Fibroblast of skin of back (primary cell): ENCODE measurements at places on chromosomes 16 and 17.

DNA sequence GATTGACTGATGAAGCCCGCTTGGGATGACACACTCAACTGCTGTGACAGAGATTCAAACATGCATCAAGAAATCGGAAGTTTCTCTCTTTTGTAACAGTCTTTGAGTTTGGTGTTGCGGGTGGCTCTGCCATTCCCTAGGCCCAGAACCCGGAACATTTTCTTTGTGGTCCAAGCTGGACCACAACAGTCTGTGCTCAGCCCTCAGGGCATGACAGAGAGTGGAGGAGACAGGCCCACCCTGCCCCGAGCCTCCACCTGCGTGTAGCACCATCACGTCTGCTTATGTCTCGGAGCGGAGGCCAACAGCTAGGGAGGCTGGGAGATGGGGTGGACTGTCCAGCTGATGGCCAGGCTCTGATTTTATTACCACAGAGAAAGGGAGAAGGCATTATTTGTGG, 64.5 kb downstream of the SHISA6 start:
- DNase-seq = no peak

DNA sequence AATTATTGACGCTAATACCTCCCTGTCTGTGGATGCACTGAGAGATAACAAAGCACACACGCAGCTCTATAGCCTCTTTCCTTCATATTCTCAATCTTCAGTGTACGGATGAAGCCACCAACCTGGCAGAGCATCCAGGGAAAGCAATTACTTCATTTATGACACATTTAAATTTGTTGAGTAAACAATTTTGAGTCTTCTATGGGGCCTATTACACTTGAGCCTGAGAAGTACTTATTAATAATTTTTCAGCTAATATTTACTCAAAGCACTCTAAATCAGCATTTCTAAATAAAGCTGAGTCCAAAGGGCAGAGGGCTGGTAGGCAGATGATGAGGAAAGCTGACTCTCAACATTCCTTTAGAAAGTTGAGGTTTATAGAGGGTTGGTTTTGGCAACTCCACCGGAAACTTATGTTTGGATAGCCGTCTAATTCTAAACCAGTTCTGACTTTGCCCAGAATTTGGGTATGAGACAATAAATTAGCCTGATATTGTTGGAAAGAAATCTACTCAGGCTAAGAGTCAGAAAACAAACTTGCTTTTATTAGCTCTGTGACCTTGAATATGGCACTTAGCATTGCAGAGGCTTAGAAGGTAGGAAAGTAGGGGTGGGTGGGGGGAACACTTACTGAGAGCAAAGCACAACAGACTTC, 643.5 kb downstream of the CDH11 start:
- DNase-seq = peak; percentile 93

DNA sequence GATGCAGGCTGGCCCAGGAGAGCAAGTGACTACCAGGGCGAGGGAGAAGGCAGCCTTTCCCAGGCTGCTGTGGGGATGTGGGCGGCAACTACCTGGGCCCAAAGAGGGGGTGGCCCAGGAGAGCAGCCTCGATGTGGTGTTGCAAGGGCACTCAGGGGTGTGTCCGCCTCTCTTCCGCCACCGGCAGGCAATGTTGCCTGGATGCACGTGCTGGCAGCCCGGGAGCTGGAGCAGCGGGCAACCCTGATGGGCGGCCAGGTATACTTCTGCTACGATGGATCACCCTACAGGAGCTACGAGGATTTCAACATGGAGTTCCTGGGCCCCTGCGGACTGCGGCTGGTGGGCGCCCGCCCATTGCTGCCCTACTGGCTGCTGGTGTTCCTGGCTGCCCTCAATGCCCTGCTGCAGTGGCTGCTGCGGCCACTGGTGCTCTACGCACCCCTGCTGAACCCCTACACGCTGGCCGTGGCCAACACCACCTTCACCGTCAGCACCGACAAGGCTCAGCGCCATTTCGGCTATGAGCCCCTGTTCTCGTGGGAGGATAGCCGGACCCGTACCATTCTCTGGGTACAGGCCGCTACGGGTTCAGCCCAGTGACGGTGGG, 2.7 kb downstream of the HSD3B7 start:
- no peak for DNase-seq

- no peak for DNase-seq
Measured at GRCh38 chr17:32440722-32441121, 3.6 kb upstream of the PSMD11 start.

GRCh38 chr16:46930861-46931260, 42.6 kb downstream of the DNAJA2 start:
- DNase-seq = no peak

DNA sequence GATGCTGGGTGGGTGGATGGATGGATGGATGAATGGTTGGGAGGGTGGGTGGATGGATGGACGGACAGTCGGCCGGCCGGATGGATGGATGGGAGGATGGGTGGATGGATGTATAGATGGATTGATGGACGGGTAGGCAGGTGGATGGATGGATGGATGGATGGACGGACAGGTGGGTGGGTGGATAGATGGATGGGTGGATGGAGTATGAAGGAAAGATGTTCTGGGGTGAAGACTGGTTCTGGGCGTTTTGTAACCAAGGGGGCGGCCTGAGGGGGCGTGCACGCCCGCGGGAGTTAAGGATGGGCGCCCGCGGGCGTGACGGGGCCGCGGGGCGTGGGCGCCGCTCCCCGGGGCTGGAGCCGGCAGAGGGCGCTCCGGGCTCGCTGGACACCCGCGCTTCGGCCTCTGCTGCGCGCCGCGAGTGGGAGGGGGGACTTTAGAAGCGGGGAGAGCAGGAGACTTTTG, at the start of gene NECAB2:
Gene NECAB2 (plus strand): TSS at position 407 of the 468 bp plus-strand sequence. CDS start 405 bp downstream, outside the sequence.
- DNase-seq = peak; percentile 8

- DNase-seq = peak; percentile 16
Measured at GRCh38 chr16:11824362-11824761, 27.0 kb downstream of the RSL1D1 start.

DNA sequence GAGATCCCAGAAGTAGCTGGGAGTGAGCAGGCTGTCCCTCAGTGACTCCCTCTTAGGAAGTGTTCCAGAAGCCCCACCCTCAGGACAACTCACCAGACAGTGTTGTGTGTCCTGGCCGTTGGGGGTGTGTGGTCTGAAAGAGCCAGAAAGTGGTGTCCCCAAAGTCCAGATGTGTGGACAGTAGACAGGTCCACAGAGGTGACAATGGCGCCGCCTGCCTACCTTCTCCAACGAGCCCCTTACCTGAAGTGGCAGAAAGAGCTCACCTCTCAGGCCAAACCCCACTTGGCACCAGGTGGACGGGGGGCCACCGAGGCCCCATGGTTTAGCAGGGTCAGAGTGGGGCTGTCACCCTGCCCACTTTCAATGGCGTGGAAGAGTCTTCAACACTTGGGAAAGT, 19.9 kb downstream of the C17orf100 start:
- DNase-seq = no peak

DNA sequence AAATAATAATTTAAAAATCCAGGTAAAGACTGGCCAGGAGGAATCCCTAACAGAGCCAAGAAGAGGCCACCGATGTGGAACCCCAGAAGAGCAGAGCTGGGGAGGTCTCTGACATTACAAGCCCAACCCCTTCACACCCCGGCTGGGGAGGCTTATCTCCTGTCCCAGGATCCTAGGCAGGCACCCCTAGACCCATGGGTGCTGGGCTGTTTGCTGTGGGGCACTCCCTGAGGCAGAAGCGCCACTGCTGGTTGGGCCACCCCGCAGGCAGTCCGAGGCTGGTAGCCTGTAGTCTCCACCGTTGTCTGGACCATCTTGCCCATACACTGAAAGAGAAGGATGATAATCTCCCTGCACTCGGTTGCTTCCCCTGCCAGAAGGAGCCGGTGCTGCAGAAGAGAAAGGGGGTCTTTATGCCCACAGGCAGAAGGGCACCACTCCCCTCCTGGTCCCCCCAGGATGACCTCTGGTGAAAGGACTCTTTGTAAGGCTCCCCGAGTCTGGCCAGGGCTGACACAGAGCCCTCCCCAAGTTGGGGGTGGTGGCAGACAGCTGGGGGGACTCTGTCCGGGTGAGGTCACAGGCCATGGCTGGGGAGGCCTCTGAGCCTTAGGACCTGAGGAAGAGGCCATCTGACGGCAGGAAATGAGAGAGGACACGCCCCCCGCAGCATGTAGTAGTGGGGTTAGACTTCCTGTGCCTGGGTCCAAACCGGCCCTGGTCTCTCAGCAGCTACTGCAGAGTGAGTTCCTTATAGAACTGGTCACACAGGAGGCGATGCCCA, 34.2 kb downstream of the CFAP20 start:
- DNase-seq = no peak

DNA sequence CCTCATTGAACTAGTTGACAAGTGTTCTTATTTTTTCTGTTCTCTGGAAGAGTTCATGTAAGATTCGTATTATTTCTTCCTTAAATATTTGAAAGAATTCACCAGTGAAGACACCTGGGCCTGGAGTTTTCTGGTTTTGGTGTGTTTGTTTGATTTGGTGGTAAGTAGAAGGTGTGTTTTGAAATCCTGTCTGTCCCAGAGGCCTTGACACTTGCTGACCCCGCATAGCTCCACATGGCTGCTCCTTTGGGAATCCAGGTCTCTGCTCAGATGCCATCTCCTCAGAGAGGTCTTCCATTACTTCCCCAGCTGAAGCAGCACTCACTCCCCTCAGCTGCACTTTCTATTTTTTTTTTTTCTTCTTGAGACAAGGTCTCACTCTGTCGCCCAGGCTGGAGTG, 5.7 kb upstream of the NUP93 start:
- DNase-seq = no peak

- DNase-seq = no peak
Measured at GRCh38 chr17:3665834-3666233, 2.5 kb downstream of the TAX1BP3 start.

DNA sequence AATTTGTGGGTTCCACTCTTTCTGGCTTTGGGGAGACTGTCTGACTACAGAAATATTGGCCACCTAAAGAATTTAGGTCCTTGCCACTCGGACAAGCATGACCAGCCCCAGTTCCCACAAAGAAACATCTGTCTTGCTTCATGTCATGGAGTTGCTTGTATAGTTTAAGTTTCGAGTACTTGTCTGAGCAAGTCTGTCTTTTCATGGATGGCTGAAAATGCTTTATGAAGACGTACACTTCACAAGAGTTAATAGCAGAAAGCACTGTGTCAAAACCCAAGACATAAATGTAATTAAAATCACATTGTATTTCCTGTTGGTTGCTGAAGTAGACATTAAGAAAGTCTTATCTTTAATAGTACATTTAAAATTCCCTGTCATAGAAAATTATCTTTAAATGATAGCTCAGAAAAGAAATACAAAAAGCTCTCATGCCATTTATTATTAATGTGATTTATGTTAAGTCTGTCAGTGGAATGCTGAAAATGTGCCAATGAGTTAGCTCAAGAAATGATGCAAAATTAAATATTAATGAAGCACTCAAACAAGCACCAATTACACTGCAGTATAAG, 29.8 kb upstream of the XYLT2 start:
- no peak for DNase-seq

GRCh38 chr16:11957591-11958395, 7.2 kb upstream of the TNFRSF17 start:
- no peak for DNase-seq

- DNase-seq = no peak
Measured at GRCh38 chr17:73365301-73365874, 53.6 kb upstream of the CDC42EP4 start.

GRCh38 chr17:80992948-80993624, 1.4 kb downstream of the CHMP6 start:
- DNase-seq = no peak

DNA sequence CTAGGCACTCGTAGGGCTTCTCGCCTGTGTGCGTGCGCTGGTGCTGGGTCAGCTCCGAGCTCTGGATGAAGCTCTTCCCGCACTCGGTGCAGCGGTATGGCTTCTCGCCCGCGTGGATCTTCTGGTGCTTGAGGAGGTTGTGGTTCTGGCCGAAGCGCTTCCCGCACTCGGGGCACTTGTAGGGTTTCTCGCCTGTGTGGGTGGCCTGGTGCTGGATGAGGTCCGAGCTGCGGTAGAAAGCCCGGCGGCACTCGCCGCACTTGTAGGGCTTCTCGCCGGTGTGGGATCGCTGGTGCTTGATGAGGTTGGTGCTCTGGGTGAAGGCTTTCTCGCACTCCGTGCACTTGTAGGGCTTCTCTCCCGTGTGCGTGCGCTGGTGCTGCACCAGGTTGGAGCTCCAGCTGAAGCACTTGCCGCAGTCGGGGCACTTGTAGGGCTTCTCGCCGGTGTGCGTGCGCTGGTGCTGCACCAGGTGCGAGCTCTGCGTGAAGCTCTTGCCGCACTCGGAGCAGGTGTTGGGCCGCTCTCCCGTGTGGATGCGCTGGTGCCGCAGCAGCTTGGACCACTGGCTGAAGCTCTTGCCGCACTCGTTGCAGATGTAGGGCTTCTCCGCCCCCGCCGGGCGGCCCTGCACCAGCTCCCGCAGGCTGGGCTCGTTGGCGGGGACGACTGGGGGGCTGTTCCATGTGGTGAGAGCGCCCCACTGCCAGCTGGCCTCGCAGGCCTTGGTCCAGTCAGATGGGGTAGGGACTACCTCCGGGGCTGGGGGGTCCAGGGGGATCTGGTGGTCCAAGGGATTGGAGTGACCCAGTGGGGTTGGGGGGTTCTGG, 3.5 kb downstream of the ZNF629 start:
- no peak for DNase-seq

DNA sequence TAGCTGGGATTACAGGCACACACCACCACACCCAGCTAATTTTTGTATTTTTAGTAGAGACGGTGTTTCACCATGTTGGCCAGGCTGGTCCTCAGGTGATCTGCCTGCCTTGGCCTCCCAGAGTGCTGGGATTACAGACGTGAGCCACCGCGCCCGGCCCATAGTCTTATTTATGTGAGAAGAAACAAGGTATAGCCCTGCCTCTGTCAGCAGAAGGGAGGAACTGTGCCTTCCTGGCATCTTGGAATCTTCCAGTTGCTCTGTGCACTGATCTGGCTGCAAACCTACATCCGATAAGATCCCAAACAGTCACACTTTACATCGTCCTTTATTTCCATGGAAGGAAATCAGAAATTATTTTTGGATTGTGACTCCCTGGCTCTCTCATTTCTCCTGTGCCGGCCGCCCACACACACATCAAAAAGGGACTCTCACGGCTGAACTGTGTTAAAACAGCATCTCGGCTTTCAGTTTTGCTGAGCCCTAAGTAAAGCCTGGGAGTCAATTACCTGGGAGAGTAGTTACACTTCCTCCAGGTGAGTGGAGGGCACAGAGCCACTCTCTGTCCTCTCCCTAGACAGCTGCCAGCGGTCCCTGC, 23.3 kb downstream of the WIPI1 start:
- no peak for DNase-seq

- DNase-seq = no peak
Measured at GRCh38 chr16:30397056-30397455, 1.8 kb downstream of the ZNF48 start.

GRCh38 chr17:28738680-28739384, 5.0 kb upstream of the TRAF4 start:
- DNase-seq = no peak

GRCh38 chr16:84970447-84971127, 40.7 kb downstream of the ZDHHC7 start:
- DNase-seq = peak; percentile 62

GRCh38 chr17:69060822-69061221, at the start of gene ABCA9:
Gene ABCA9 (minus strand): TSS chr17:69060927. CDS start chr17:69051126, 9,801 bp downstream.
- DNase-seq = peak; percentile 84

GRCh38 chr17:74527081-74527480, 4.2 kb downstream of the CD300LB start:
- no peak for DNase-seq

GRCh38 chr17:8504460-8505207, 69.0 kb downstream of the NDEL1 start:
- DNase-seq = no peak
